GDM1 (cell line): ENCODE measurements at places on chromosomes 5 and 9.
A peak's percentile ranks its signal among the peaks of the same experiment; 100 is the strongest.

DNA sequence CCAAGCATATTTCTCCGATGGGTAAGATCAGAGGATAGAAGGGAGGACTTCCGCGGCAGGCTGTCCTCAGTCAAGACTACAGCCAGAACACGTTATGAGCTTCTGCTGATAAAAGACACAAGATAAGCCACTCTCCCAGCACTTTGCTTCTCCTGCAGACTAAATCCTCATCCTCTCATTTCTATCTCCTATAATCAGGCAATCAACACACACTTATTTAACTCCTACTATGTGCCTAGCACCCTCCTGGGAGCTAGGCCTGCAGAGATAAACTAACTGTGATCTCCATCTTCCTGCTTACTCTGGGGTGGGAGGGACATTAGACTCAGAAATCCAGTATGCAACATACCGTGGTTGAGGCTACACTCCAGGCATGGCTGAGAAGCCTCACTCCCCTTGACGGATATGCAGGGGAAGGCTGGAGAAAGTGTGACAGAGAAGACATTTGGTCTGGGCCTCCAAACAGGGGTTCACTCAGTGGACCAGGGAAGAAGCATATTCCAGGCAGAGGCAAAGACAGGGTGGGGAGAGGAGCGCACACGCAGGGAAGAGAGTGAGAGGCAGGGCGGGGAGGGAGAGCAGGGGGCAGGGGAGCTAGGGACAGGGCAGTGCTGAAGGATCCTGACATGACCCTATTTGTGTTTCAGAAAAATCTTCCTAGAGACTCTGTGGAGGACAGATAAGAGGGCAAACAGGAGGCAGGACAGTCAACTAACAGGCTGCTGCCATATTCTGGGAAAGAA lies 274.1 kb downstream of the DENND1A start:
- DNase-seq: no peak

- no peak for DNase-seq
Observed at GRCh38 chr9:21993893-21994555, at the start of gene CDKN2A. Gene CDKN2A (minus strand): TSS chr9:21994392.

DNA sequence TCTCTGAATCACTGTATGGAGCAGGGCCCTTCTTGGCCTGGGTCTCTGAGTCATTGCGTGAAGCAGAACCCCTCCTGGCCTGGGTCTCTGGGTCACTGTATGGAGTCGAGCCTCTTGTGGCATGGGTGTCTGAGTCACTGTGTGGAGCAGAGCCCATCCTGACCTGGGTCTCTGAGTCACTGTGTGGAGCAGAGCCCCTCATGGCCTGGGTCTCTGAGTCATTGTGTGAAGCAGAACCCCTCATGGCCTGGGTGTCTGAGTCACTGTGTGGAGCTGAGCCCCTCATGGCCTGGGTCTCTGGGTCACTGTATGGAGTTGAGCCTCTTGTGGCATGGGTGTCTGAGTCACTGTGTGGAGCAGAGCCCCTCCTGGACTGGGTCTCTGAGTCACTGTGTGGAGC lies 94.0 kb upstream of the RAPGEF1 start:
- no peak for DNase-seq

- DNase-seq: no peak
Observed at GRCh38 chr5:155850370-155850769, 476.6 kb upstream of the SGCD start.

DNA sequence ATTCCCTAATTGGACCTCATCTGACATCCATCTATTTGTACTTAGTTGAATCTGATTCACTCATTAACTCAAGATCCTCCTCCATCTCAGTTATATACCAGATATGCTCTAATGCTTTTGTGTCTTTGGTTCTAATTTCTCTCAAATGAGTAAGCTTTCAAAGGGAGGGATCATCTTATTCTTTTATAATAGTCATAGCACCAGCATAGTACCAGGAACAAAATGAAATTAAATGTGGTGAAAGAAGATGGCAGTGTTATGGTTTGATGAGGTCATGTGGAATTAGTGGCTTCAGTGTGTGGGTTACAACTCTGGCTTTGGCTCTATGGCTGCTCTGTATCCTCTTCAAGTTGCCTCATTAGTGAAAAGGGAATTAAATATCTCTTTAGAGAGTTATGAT lies 32.5 kb upstream of the ZNF366 start:
- no peak for DNase-seq

DNA sequence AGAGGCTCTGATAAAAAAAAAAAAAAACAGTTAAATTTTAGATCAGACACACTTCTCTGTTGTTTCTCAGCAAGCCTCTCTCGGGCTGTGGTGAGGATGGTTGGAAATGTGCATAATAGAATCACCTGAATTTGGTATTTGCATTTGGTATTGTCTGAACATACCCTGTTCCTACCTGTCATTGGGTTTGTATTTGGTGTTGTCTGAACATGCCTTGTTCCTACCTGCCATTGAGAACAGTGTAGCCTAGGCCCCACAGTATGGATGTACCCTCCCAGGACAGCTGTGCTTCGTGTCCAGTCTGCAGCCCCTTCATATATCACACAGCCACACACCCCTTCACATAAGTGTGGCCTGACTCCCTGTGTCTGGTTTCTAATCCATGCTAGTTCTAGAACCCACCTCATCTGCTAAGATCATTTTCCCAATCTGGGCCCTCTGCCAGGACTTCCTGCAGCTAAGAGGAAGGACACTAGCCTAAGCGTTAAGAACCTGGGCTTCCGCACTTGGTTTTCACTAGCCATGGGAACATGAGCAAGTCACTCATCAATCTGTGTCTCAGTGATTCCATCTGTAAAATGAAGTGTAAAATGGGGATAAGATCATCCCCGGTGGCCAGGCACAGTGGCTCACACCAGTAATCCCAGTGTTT lies 49.2 kb downstream of the ITGA2 start:
- no peak for DNase-seq

DNA sequence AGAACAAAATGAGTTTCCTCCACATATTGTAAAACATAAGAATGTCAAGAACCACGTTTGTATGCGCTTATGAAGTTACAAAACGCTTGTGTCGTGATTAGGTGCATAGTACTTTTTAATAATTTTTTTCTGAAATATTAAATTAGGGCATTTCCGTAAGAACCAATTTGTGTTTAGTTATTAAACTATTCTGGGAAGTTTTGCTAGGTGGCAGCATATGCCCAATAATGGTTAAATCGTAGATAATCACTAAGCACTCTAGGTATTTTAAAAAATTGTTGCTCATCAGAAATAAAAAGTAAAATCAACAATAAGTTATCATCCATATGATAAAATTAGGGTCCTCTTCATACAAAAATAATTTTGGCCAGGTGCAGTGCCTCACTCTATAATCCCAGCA lies 5.4 kb downstream of the SRFBP1 start:
- DNase-seq: no peak

- peak; percentile 70 for DNase-seq
Observed at GRCh38 chr5:180291943-180292831, at the start of gene MAPK9. Gene MAPK9 (minus strand): TSS chr5:180292083. CDS start chr5:180280561, 11,522 bp downstream.

- no peak for DNase-seq
Observed at GRCh38 chr9:32801530-32801929, 18.2 kb downstream of the TMEM215 start.

DNA sequence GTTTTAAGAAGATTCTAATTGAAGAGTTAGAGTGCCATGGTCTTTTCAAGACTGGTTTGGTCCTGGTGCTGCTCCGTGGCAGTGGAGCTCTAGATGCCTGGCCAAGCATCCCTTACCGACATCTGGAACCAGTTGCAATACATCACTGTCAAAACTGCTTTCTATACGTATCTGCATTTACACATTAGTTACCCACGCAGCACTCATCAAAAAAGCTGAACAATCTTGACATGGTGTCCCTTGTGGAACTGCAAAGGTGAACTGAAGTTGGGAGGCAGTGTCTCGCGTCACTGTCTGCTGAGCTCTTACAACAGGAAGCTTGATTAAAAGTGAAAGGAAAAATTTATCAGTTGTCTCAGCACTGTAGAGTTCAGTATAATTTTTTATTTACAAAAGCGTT lies 82.6 kb downstream of the PBX3 start:
- peak; percentile 15 for DNase-seq

- DNase-seq: no peak
Observed at GRCh38 chr5:120504057-120504456, 40.0 kb downstream of the PRR16 start.

DNA sequence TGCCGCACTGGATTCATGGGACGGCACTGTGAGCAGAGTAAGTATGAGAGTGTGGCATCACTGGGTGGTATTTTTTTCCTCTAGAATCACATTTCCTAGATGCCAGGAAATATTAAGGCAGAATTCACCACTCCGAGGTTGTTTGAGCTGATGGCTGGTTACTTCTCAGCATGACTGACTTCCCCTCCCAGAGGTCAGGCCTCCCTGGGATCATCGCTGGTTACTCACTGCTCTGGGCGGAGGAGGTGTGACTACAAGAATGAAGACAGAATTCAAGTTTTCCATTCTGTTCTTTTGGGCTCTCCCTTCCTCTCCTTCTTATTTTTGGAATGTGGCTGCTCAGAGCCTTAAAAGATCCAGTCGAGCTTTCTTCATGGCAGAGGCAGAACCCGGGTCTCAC lies 76.6 kb upstream of the PRRC1 start:
- DNase-seq: no peak

DNA sequence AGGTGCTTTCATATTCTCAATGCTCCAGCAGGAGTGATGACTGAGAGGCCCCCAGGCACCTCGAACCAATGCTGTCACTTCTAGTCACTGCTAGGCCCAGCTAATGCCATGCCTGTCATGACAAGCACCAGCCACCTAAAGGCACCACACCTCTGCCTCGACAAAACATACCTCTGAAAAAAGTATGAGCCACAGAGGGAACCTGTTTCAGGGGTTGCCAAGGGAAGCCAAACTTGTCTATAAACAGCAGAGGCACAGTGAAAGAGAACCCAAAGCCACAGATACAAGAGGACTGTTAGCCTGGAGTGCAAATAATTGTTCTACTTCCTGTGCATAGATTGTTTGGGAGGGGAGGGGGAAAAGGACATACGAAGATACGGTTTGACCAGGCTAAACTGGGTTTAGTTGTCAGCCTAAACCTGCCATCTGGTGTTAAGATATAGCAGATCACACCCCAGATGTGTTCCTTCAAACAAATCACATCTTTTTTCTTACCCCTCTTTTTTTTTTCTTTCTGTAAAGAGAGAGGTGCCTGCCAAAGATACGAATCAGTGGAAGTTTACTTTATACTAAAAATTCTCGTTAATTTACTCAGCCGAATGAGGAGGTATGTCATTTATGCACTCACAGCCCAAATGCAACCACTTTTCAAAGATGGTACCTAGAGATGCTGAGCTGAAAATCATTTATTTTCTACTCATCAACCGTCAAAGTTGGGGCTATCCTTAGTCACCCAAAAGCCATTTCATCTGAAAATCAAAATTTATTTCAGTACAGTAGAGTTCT lies 45.7 kb downstream of the BNC2 start:
- DNase-seq: no peak

DNA sequence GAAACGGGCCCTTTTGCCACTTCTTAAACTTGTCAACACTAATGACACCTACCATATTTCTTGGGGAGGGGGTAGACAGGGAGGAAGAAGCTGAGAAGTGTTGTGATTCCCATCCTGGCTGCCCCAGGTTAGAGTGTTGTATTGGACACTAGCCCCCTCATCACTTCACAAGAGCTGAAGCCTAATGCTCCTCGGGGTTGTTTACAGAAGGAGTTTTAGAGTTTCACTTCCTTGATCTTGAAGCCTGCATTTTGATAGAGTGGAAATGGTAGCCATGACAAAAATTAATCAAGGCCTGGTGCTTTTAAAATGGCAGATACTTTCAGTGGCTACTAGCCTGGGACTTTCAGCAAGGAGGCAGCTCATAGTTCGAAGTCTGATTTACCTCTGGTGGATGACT lies 11.0 kb upstream of the FAM120AOS start:
- DNase-seq: no peak

GRCh38 chr5:77076961-77077828 lies 9.9 kb downstream of the ZBED3 start:
- no peak for DNase-seq

DNA sequence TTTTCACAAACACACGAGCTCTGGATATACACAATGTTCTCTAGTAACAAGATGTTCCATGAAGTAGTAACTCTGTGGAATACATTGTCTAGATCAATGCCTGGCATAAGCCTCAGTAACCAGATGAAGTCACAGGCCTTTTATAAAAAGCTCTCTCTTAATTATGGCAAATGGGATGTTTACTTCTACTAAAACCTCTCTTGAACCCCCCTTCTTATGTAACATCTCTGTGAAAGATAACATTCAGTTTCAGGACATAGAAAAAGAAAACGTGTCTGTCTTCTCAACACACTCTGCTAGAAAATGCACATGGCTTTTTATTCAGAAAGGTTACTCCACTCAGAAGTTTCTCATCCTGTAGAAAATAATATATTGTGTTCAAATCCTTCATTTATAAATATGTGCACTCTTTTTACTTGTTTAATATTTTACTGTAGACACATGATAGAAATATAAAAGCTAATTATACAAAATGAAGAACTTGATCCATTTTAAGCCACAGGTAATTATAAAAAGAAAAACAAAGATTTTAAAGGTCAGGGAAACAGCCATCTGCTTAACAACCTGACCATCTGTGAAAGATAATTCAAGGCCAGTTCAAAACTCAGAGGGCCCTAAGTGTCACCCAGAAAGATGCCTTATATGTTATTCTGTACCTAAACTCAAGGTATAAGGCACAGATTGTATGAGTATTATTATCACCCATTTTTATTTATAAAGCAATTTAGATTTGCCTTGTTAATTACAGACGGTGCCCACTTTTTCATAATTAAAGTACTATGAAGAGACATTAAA lies 812.0 kb downstream of the CDH18 start:
- DNase-seq: no peak

- no peak for DNase-seq
Observed at GRCh38 chr5:76497065-76497460, 94.0 kb downstream of the IQGAP2 start.

DNA sequence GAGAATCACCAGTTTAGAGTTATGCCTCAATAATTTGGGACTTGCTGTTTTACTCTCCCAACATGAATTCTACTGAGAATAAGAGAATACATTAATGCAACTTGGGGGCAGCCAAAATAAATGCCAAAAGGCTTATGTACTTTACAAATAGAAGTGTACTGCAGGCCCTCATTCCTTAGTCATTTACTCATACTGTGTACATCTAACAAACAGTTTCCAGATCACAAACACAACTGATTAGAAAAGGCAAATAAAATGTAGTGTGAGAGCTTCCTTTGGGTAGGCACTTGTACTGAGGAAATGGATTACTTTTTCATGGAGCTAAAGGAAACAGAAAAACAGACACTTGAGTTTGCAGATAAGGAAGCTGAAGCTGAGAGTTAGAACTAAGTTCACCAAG lies 12.6 kb downstream of the ANKDD1B start:
- DNase-seq: no peak

- no peak for DNase-seq
Observed at GRCh38 chr9:85334228-85334627, 407.5 kb downstream of the AGTPBP1 start.

DNA sequence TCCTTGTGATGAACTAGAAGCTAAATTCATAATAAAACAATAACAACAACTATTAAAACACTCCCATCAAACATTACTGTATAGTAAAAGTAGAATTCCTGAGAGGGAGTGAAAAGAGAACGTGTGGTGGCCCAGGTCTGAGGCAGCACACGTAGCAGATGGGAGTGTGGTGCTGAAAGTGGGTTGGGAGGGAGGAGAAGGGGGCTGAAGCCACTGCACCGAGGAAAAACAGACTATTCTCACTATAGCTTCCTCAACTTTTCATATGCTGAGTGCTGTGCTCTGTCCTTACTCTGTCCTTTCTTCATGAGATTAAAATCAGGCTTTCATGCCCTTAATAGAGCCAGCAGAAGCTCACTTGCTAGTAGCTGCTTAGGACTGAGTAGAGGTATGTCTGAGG lies 170.9 kb downstream of the PCSK1 start:
- no peak for DNase-seq

GRCh38 chr9:117464941-117465616 lies 50.2 kb upstream of the ASTN2 start:
- DNase-seq: no peak
